ENCODE measurements at places on chromosomes 1 and 21.

DNA sequence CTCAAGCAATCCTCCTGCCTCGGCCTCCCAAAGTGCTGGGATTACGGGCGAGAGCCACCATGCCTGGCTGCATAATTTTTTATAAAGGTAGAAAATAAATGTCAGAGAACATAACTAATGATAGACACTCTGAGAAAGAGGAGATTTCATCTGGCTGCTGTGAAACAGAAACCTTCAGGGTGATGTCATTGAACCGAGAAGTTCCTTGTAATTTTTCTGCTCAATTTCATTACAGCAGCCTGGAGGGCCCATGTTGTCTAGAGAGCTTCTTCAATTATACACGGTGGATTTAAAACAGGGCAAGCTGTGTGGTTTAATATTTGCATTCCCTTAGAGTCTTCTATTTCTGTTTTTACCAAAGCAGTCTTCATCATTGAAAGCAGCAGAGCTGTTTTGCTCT, 64.3 kb upstream of the MORC3 start:
- DNase-seq = no peak

DNA sequence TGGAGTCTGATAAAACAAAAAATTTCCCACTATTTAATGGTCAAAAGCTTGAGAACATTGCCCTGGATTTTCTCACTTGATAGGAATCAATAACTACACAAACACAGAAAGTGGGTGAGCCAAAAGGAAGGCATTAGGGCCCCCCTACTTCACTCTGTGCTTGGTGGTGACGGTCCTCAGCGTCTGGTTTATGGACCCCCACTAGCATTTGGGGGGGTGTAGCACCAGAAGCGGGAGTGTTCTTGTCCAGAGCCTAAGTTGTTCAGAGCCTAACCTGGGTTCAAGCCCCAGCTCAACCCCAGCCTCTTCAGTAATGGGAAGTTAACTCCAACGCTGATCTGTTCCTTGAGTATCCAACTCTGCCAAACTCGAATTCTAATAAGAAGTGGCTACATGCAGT, 33.1 kb downstream of the STPG1 start:
- no peak for DNase-seq

- no peak for DNase-seq
These were observed 9.1 kb upstream of the COA7 start for GRCh38 chr1:52706941-52707926.

DNA sequence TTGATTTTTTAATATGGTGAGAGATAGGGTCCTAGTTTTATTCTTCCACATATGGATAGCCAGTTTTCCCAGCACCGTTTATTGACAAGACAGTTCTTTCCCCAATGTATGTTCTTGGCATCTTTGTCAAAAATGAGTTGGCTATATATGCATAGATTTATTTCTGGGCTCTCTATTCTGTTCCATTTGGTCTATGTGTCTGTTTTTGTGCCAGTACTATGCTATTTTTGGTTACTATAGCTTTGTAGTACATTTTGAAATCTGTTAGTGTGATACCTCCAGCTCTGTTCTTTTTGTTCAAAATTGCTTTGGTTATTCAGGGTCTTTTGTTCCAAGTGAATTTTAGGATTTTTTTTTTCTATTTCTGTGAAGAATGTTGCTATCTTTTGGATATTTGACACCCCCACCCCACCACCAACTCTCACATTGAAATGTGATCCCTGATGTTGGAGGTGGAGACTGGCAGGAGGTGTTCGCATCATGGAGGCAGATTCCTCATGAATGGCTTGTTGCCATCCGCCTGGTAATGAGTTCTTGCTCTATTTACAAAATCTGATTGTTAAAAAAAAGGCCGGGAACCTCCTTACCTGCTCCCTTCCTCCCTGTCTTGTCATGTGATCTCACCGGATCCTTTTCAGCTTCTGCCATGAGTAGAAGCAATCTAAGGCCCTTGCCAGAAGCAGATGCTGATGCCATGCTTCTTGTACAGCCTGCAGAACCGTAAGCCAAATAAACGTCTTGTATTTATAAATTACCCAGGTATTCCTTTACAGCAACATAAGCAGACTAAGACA, 54.8 kb upstream of the KRTAP19-8 start:
- DNase-seq = no peak

DNA sequence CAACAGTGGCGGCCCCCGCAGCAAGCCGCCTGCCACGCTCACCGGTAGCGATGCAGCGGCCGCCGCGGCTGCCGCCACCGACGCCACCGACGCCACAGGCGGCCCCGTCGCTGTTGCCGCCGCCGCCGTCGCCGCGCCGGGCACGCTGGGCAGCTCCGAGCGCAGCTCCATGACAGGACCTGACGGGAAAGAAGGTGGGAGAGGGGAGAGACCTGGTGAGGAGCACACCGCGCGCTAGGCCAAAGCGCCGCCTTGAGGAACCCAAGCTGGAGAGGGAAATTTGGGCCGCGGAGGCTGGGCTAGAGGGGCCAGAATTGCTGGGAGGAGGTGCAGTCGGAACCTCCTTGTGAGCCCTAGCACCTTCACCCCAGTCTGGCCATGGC, 1.9 kb downstream of the DMRTA2 start:
- DNase-seq = no peak

DNA sequence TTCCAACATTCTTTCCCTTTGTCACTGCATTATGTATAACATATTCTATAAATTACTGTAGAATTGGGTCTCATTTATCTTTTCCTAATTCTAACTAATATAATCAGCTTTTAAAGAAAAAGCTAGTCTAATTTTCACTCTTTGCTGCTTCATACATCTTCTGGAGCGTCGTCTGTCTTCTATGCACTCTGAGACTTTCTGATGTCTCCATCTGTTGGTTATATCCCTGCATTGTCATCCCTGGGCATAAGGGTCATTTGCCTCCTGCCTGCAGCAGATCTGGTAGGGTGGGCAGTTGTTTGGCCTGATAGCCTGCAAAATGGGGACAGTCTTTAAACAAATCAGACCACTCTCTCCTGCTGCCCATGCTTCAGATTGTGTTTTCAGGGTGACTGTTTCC, 40.8 kb upstream of the DYNLT5 start:
- no peak for DNase-seq

DNA sequence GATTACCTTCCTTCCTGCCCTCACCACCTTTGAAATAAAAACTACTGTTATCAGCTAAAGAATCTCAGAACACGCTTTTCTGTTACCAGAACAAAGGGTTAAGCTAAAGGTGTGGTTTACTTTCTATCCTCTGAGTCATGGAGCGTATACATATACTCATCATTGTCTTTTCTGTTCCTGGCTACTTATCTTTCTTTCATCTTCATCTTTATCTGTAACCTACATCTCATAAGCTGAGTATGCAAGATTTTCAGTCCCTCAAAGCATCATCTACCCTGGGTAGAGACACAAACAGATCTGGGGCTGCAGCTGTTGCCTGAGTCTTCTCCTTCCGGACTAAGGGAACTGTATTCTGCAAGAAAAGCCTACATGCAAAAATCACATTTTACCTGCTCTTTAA, 75.6 kb downstream of the LMO4 start:
- DNase-seq = no peak

DNA sequence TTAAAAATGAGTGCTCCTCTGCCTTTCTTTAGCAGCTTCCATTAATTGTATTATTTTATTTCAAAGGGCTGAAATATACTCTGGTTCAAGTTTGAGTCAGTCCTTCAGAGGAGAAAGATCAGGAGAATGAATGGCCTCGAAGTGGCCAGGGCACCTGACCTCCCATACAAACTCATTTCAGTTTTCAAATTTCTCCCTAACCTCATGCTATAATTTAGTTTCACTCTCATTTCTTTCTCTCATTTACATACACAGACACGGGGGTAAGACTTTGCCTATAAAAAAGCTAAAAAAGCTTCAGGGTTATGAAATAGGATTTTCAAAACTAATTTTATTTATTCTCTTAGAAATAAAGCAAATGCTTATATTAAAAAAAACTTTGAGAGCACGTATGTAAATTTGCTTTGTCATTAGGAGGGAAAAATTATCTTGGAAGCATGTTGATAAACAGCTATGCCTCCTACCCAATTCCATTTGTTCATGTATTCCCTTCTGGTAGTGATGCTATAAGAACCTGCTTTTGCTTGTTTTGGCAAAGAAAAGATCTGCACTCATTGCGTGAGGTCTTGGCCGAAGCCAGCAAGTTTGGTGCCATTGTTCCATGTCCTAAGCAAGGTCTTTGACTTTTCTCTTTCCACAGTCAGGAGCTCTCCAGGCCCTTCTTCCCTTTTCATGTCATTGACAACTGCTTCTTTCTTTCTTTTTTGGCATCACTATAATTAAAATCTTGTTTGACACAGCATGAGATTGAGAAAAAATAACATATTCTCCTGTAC, 80.4 kb upstream of the LRRC53 start:
- no peak for DNase-seq

DNA sequence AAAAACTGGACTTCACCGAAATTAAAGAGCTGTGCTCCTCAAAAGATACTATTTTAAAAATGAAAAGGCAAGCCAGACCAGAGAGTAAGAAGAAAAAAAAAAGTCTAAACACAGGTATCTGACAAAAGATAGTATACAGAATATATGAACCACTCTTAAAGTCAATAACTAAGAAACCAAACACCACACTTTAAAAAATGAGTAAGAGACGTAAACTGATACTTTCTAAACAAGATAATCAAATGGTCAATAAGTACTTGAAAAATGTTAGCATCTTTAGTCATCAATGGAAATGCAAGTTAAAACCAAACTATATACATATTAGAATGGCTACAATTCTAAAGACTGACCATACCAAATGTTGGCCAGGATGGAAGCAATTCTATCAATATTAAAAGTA, 77.6 kb downstream of the EVI5 start:
- no peak for DNase-seq

GRCh38 chr1:176694713-176695112, 231.7 kb downstream of the PAPPA2 start:
- no peak for DNase-seq

- DNase-seq = no peak
These were observed 1.3 kb downstream of the CERS2 start for GRCh38 chr1:150973258-150973835.

GRCh38 chr1:3372317-3372716, 82.1 kb upstream of the ARHGEF16 start:
- DNase-seq = no peak

DNA sequence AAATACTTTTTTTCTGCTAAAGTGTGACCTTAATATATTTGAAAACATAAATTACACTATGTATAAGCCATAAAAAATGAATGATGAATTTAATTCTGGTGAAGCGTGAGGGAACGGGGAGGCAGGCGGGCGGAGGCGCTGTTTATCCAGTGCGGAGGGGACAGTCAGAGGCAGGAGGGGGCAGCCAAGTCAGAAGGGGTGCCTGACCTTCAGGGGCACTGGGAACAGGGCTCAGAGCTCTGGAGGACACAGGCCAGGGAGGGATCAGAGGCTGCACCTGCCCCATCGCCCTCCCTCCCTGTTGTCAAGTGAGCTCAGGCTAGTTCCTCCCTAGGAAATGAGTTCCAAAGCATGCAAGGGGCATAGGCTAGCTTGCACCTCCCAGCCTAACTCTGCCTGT, 82.0 kb upstream of the CASZ1 start:
- no peak for DNase-seq

DNA sequence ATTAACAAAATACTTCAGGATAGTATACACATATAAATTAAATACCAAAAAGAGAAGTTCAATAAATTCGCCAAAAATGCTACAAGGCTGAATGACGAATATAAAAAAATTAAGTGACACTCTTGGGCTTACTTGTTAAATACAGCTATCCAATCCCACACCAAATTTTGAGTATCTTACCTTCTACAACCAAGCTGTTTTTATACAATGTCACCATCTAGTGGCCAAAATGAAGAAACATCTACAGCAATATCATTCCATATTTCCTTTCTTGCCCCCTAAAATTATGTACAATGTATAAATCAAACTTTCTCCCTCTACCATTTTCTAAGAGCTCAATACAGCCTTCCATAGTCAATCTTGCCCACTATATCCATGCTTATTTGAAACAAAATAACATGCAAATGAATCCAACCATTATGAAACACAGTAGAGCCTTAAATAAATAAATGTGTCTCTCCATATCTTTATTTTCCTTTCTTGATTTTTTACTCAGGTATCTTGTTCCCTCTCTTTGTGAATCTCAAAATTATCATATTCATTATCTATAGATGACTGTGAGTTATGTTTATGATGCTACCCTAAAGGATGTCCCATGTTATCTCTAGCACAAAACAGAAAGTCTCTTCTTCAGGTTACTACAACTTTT, 86.3 kb downstream of the ACBD6 start:
- DNase-seq = no peak

DNA sequence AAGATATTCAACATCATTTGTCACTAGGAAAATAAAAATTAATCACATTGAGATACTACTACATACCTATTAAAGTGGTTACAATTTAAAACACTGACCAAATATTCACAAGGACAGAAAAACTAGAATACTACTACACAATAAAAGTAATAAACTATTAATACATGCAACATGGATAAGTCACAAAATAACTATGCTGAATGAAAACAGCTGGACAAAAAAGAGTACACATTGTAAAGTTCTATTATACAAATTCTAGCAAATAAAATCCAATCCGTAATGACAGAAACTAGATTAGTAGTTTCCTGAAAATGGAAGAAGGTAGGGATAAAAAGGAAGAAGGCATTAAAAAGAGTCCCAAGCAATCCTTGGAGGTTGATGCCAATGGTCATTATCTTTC, 348.7 kb upstream of the PTBP2 start:
- no peak for DNase-seq

DNA sequence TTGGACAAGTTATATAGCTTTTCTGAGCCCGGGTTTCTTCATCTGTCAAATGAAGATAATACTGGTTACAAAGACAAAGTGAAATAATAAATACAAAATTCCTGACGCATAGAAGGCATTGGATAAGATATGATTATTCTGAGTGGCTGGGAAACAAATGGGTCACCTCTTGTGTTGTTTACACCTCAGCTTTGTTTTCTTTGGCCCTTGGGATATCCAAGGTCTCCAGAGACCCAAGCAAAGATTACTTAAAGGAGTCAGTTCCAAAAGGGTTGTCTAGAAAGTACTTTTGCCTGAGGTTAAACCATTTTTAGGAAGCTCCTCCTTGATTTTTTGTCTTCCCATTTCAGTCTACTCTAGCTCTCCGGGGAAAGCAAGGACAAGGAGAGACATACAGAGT, 9.7 kb downstream of the KHDRBS1 start:
- no peak for DNase-seq

DNA sequence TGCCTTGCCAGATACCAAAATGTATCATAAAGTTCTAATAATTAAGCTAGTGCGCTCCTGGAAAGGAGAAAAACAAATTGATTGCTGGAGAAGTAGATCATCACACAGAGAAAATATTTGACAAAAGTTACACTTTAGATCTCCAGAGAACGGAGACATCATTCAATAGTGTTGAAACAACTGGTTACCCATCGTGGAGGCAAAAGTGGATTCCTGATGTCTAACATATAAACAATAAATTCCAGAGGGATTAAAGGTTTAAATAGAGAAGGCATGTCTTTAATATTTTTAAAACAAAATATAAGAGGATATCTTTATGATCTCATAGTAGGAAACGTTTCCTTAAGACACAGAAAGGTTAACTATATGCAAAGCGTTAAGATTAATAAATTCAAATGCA, 41.0 kb downstream of the NRIP1 start:
- DNase-seq = no peak

Measured in epithelial cell of proximal tubule (primary cell).